ENCODE measurements at places on chromosomes 4 and X.

DNA sequence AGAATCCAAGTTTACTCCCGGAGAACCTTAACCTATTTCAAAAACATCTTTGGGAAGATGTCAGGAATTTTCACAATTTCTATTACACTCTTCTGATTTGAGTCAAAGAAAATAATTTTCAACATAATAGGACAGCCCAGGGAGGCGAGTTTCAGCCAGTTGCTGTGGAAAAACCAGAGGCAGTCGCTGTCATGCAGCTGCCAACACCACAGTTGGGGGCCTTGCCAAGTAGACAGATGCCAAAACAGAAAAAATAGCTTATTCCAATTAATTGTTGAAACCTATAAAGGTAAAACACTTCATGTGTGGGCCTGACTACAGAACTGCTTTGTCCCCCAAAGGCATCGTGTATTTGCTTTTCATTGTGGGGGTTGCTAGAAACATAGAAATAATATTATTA lies 225.8 kb downstream of the DMD start:
- DNase-seq: no peak

GRCh38 chr4:151402145-151402865 lies 6.7 kb upstream of the FHIP1A start:
- no peak for DNase-seq

DNA sequence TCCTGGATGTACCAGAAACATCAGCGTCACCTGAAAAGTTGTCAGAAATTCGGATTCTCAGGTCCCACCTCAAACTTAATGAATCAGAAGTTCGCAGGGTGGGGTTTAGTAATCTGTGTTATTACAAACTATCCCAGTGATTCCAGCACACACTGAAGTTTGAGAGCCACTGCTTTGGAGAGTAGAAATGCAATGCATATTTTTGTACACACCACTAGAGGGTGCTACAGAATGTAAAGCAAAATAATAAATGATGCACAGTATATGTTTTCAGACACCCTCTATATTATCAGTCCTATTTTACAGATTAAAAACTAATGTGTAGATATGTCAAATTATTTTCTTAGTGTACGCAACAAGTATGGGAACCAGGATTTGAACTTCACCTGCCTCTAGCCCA lies 2.4 kb upstream of the MORF4L2 start:
- peak; percentile 72 for DNase-seq

DNA sequence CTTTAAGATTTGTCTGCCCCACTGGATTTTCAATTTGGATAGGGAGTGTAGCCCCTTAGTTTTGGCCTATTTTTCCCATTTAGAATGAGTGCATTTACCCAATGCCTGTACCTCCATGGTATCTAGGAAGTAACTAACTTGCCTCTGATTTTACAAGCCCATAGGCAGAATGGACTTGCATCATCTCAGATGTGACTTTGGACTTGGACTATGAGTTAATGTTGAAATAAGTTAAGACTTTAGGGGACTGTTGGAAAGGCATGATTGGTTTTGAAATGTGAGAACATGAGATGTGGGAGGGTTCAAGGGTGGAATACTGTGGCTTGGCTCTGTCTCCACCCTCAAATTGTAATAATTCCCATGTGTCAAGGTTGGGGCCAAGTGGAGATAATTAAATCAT lies 2480.2 kb downstream of the PCDH7 start:
- no peak for DNase-seq

GRCh38 chr4:140069066-140069465 lies 84.9 kb downstream of the MAML3 start:
- no peak for DNase-seq

- DNase-seq: no peak
These were observed 96.5 kb downstream of the WWC2 start for GRCh38 chr4:183195534-183195933.
